ENCODE measurements at places on chromosomes 2 and 18. TPM values are rescaled to one million over a fixed set of nuclear protein-coding genes. Genes with fewer than 3 reads are reported as not detected.

The TTC39C gene
- total RNA-seq, result 150 TPM

DNA sequence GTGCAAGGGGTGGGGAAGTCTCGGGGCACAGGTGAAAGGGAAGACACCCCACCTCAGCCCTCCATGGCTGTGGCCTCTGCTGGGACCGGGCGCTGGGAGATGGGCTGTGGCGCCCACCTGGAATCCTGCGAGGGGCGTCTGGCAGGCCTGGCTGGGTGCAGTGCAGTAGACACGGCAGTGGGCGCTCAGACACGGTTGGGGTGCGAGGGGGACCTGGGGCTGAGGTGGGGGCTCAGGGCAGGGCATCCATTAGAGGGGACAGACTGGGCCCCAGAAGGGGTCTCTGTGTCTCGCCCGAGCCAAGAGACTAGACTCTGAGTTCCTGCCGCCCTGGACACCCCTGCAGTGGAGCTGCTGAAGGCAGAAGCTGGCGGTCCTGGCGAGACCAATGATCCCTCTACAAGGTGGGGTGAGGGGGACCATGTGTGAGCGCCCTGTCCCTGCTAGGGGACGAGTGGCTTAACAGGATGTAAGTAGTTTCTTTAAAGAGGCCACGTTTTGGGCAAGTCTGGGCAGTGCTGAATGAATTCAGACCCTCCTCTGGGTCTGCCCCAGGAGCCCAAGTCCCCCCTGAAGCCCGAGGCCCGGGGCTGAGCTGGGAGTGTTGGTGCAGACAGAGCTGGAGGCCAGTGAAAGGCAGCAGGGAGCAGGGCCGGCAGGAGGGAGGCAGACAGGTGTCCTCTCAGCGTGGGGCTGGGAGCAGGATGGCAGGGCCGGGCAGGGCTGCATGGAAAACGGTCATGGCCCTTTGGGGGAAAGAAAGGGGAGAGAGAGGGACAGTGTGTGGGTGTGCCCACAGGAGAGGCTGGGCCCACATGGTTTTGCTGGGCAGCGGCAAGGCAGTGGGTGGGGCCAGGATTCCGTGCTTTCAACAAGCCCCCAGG is 57.2 kb downstream of the HS6ST1 start:
- DNase-seq, result no peak

The TEKT4 gene
- not detected for total RNA-seq

The DHX57 gene
- total RNA-seq, result 16.0 TPM

The TUBA4B gene
- total RNA-seq, result not detected

GRCh38 chr2:133495226-133495625 is 73.0 kb downstream of the NCKAP5 start:
- DNase-seq, result no peak

- no peak for DNase-seq
These were observed 69.3 kb upstream of the MCFD2 start for GRCh38 chr2:46984642-46985476.

- no peak for DNase-seq
These were observed 63.1 kb upstream of the MGAT5 start for GRCh38 chr2:134190807-134191203.
